ENCODE measurements at places on chromosomes 1 and 21. TPM values are rescaled to one million over a fixed set of nuclear protein-coding genes. Genes with fewer than 3 reads are reported as not detected.
A peak's percentile ranks its signal among the peaks of the same experiment; 100 is the strongest.

Gene SMYD3
- 36.6 TPM for total RNA-seq

Gene KNCN
- not detected for total RNA-seq

Gene KIAA1614
- total RNA-seq = 0.20 TPM

Gene TPTE
- not detected for total RNA-seq

Gene TRAF3IP3
- total RNA-seq = 470 TPM

Gene OR2M2
- not detected for total RNA-seq

Gene KCNA2
- total RNA-seq = 5.8 TPM

Gene GJA4
- not detected for total RNA-seq

Gene CLDN8
- not detected for total RNA-seq

Gene NR1I3
- total RNA-seq = not detected

Gene ETS2
- total RNA-seq = 12.3 TPM

Gene PDZK1IP1
- total RNA-seq = 0.94 TPM

GRCh38 chr1:9652379-9653209, 1.1 kb downstream of the PIK3CD start:
- peak overlapping the region; percentile 90 for H3K4me3 ChIP-seq
- no peaks in the 10 kb centered on the region for H3K27me3 ChIP-seq
- H3K4me1 ChIP-seq = peaks cover 68% of the 10 kb centered on the region
- no peaks in the 10 kb centered on the region for H3K36me3 ChIP-seq

GRCh38 chr1:94708811-94709210, 111.3 kb upstream of the SLC44A3 start:
- DNase-seq = no peak
- H3K27me3 ChIP-seq = no peaks in the 10 kb centered on the region
- H3K4me3 ChIP-seq = no peak overlapping the region
- H3K4me1 ChIP-seq = no peaks in the 10 kb centered on the region
- H3K36me3 ChIP-seq = no peaks in the 10 kb centered on the region
- no peak overlapping the region for H3K27ac ChIP-seq

- H3K4me1 ChIP-seq = peaks cover 5% of the 10 kb centered on the region
- DNase-seq = no peak
- no peak overlapping the region for H3K27ac ChIP-seq
- H3K27me3 ChIP-seq = no peaks in the 10 kb centered on the region
- peaks cover 2% of the 10 kb centered on the region for H3K36me3 ChIP-seq
Observed at GRCh38 chr1:44236490-44237272, 23.4 kb downstream of the DMAP1 start.

DNA sequence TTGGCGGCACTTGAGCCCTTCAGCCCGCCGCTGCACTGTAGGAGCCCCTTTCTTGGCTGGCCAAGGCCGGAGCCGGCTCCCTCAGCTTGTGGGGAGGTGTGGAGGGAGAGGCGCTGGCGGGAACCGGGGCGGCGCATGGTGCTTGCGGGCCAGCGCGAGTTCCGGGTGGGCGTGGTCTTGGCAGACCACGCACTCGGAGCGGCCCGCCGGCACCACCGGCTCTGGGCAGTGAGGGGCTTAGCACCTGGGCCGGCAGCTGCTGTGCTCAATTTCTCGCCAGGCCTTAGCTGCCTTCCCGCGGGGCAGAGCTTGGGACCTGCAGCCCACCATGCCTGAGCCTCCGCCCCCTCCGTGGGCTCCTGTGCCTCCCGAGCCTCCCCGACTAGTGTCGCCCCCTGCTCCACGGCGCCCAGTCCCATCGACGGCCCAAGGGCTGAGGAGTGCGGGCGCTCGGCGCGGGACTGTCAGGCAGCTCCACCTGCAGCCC, 673.7 kb upstream of the BRINP3 start:
- H3K4me1 ChIP-seq = no peaks in the 10 kb centered on the region
- no peak overlapping the region for H3K4me3 ChIP-seq
- DNase-seq = no peak
- no peaks in the 10 kb centered on the region for H3K27me3 ChIP-seq
- no peaks in the 10 kb centered on the region for H3K36me3 ChIP-seq

DNA sequence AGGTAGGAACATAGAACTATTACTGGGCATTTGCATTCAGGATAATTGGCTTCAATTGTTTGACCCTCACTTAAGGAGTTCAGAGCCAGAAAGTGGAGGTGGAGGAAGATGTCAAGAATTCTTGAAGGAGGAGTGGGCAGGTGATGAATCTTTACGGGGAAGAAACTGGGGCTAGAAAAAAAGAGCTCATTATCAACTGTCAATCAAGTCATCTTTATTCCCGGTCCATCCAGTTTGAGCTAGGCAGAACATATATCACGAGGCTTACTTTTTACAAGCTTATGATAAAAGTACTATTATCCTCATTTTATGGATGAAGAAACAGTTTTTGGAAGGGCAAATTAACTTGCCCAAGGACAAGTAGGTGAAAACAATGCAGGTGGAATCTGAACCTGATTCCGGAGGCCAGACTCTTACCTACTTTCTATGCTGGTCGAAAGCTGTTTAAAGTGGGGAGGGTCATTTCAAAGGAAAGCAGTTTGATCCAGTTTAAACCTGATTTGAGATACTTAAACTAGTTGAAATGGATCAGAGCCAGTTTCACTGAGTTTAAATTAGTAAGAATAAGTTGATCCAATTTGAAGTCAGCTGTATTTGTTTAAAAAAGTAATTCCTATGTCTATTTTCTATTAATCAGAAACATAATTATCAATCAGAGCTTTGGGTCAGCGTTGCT, 13.3 kb upstream of the NBL1 start:
- no peak for DNase-seq
- no peak overlapping the region for H3K4me3 ChIP-seq
- H3K4me1 ChIP-seq = no peaks in the 10 kb centered on the region
- peaks cover 31% of the 10 kb centered on the region for H3K36me3 ChIP-seq
- no peak overlapping the region for H3K27ac ChIP-seq
- no peaks in the 10 kb centered on the region for H3K27me3 ChIP-seq

DNA sequence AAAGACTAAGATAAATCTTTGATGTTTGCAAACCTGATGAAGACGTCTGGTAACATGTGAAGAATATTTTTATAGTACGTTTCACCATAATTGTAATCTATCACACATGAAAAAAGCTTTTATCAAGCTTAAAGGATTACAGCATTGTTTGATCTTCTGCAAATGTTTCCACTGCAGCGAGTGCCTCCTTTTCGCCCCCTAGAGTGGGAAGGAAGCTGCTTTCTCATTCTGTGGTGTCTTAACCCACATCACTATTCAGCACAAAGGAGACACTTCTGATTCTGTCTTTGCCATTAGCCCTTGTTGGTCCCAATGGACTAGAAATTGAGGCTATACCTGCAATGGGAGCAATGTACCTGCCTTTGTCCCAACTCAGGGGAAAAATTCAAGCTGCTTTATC, 46.0 kb upstream of the IL12RB2 start:
- H3K36me3 ChIP-seq = no peaks in the 10 kb centered on the region
- H3K4me3 ChIP-seq = no peak overlapping the region
- H3K27ac ChIP-seq = no peak overlapping the region

- no peaks in the 10 kb centered on the region for H3K36me3 ChIP-seq
- H3K4me1 ChIP-seq = no peaks in the 10 kb centered on the region
- no peak for DNase-seq
- no peaks in the 10 kb centered on the region for H3K27me3 ChIP-seq
Observed at GRCh38 chr1:55673416-55673815, 458.3 kb upstream of the USP24 start.

DNA sequence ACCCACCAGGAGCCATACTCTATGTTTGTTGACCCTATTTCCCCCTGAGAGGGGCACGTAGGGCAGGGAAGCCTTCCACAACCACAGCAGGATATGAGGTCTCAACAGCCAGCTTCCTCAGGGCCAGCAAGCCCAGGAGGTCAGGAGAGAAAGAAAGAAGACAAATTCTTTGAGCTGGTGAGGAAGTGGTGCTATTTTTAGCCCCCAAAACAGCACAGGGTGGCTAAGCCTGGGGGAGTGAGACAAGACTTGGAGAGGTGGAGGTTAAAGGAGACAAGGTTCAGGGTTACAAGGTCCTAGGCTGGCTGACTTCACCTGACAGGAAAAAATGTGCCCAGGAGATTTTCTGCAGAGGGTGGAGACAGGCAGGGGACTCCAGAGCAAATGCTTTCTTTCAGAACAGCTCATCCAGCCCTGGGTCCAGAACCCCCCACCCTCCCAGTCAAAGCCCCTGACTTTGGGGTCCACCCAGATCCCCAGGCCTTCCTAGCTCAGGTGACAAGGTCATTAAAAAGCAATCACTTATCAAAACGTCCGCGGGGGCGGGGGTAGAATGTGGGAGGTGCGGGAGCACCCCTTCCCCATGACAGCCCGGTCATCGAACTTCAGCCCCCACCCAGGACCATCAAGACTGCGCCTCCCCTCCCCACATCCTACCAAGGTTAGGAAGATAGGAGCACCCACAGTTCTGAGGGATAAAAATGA, 1.3 kb downstream of the SV2A start:
- DNase-seq = no peak
- peaks cover 20% of the 10 kb centered on the region for H3K4me1 ChIP-seq
- H3K27ac ChIP-seq = no peak overlapping the region
- peaks cover 5% of the 10 kb centered on the region for H3K27me3 ChIP-seq
- peak overlapping the region; percentile 41 for H3K4me3 ChIP-seq
- H3K36me3 ChIP-seq = no peaks in the 10 kb centered on the region

DNA sequence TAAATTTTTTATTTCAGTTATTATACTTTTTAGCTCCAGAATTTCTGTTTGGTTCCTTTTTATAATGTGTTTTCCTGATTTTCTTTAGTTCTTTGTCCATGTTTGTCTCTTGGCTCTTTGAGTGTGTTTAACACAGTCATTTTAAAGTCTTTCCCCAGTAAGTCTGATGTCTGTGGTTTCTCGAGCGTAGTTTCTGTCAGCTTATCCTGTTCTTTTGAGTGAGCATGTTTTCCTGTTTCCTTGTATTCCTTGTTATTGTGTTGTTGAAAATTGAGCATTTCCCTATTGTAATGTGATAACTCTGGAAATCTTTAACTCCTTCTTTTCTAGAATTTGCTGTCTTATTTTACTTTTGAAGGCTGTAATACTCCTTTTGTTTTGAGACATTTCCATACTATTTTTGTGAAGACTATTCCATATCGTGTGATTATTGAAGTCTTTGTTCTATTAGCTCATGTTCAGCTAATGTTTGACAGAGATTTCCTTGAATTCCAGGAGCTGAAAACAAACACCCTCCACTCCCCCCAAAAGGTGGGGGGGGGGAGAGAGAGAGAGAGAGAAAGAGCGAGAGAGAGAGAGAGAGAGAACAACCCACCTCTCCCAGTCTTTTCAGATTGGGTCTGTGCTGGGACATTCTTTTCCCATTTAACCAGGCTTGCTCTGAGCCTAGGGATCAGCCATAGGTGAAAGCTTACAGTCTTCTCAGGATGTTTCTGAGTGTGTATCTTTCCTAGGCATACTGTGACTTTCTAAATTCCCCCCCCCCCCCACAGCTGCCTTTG, 38.3 kb downstream of the SDCCAG8 start:
- H3K27ac ChIP-seq = no peak overlapping the region
- no peak for DNase-seq
- no peaks in the 10 kb centered on the region for H3K27me3 ChIP-seq
- no peak overlapping the region for H3K4me3 ChIP-seq
- H3K36me3 ChIP-seq = peaks cover 50% of the 10 kb centered on the region

GRCh38 chr1:23922321-23922943, 9.3 kb upstream of the CNR2 start:
- H3K4me3 ChIP-seq = no peak overlapping the region
- peaks cover 3% of the 10 kb centered on the region for H3K4me1 ChIP-seq
- DNase-seq = no peak
- no peak overlapping the region for H3K27ac ChIP-seq
- peaks cover under 1% of the 10 kb centered on the region for H3K27me3 ChIP-seq
- no peaks in the 10 kb centered on the region for H3K36me3 ChIP-seq

DNA sequence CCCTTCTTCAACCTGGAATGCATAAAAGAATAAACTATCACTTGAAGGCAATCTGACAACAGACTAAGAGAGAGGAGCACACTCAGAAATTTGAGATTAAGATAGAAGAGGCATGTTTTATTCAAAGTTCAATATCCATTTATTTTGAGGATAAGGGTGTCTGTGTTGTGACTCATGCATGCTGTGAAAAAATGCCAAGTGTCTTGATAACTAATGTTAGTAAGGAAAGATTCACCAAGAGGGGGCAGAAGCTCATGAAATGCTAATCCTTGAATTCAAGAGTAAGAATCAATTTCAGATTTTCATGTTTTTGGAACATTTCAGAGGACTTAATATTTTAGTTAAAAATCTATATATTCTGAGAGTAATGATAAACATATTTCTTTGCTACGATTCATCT, 94.0 kb downstream of the IFI44 start:
- H3K36me3 ChIP-seq = no peaks in the 10 kb centered on the region
- H3K27me3 ChIP-seq = no peaks in the 10 kb centered on the region
- no peak overlapping the region for H3K27ac ChIP-seq

- H3K4me3 ChIP-seq = no peak overlapping the region
- H3K27me3 ChIP-seq = no peaks in the 10 kb centered on the region
- H3K27ac ChIP-seq = no peak overlapping the region
- no peaks in the 10 kb centered on the region for H3K36me3 ChIP-seq
- no peak for DNase-seq
Observed at GRCh38 chr1:14996133-14997050, 157.2 kb upstream of the TMEM51 start.
